ENCODE measurements at places on chromosomes 11 and 22.

GRCh38 chr22:30855266-30855665, 113.3 kb downstream of the MORC2 start:
- no peak for DNase-seq

- DNase-seq, result peak; percentile 70
Measured at GRCh38 chr11:85941380-85941973, 86.3 kb downstream of the CCDC83 start.

DNA sequence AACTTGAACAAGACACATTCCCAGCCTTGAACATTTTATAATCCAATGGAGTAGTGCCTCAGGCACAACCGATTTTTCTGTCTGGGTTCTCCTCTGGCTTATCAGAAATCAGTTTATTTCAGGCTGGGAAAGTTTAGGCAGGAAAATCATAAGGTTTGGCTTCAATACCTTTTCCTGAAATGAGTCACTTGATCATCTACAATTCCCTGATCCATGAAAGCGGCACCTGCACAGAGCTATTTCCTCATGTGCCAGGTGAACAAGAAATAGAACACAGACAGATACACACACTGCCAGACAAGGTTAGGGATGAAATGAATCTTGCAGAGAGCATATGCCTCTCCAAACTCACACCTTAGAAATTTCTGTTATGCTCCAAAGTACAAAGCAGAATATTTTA, 106.7 kb upstream of the OR9G4 start:
- no peak for DNase-seq

DNA sequence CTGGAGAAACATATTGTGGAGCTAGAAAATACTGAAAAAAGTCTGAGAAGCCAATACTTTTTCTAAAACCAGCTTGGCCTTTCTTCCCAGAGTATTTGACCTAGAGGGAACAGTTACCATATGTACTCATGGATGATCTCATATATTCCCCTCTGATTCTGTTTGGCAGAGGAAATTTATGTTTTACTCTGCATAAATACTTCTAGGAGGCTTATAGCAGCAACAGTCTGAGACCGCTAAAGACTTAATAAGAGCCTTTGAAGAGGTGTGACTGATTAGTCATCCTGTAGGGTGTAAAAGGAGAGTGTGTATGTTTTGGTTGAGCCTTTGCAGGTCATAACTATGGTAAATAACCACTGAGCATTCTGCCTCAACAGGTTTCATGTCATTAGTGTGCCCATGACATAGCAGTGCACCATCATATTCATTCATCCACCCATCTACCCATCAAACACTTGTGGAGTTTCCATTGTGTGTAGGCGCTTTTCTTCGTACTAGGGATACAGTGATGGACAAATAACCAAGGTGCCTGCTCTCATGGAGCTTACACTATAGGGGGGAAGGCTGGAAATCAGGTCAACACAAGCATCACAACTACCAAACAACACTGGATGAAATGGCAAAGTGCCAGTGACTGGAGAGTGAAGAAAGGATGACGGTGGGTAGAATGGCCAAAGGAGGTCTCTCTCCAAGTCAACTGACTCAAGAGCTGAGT, 44.5 kb downstream of the TRAF6 start:
- no peak for DNase-seq

GRCh38 chr22:28948424-28948823, 65.1 kb downstream of the ZNRF3 start:
- no peak for DNase-seq

GRCh38 chr11:66686801-66687750, 9.4 kb upstream of the RBM4B start:
- DNase-seq, result no peak

DNA sequence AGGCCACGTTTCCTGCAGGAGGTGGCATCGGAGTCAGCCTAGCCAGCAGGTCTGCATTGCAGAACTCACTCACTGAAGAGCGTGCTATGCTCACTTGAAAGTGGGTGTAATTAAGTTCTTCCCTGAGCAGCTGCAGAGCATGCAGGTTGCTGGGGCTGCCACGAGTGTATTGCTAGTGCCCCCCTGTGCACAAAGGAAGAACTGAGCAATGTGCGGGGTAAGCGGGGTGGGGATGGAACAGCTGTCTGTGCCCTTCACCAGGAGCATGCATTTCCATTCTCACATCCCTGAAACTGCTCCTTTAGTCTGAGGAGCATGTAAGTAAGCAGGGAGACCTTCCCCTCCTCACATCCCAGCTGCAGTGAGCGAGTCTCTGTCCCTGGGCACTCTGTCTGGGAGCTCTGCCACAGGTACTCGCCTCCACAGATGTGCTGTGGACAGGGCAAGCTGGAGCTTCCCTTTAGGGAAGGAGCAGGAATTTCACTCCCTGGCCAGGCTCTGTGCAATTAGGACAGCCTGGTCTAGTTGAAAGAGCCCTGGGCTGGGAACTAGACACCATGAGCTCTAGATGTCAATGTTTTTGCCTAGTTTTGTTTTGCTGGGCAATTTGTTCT, 1031.8 kb downstream of the NTM start:
- DNase-seq, result peak; percentile 3

DNA sequence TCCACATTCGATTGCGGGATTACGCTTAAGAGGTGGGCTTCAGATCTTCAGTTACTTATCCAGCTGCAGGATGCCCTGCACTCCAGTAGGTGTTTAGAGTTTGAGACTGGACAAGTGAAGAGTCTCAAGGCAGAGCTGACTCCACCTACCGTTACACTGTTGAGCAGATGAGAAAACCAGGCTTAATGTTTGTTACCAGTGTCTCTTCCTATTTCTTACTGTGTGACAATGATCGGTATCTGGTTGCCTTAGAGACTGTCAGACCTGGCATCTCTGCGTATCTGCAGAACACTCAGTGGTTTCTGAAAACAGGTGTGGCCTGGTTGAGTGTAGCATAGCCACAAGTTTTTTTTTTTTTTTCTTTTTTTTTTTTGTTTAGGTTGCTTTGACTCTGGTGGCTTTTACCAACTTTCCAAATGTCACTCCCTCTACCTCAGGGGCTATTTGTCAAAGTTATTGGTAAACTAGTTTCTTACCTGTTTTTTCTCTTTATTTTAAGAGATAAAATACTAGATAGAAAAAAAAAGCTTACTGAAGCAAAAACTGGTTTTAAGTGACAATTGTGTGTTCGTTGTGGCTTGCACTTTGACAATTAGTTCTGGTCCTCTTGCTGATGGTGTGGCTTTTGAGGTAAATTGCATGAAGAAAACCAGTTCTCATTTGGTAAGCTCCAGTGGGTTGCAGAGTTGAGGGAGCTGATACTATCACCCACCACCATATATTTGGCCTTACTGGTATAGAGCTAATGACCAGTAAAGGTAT, 284.8 kb downstream of the ETS1 start:
- DNase-seq, result no peak

DNA sequence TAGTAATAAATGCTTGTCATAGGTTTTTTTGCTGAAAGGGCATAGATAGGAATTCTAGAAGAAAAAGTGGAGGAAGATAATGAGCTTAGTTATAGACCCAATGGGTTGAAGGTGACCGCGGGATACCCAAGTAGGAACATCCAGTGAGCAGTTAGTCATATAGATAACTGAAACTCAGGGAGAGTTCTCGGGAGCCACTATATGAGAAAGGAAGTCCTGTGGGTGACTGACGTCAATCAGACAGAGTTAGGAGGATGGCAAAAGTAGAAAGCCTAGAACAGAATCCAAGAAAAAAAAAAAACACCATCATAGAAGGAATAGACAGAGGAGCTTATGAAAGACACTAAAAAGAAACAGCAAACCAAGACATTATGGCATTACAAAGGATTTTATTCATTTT, 1.6 kb upstream of the CNGA4 start:
- no peak for DNase-seq

- no peak for DNase-seq
Measured at GRCh38 chr11:109329716-109330115, 92.3 kb upstream of the C11orf87 start.

DNA sequence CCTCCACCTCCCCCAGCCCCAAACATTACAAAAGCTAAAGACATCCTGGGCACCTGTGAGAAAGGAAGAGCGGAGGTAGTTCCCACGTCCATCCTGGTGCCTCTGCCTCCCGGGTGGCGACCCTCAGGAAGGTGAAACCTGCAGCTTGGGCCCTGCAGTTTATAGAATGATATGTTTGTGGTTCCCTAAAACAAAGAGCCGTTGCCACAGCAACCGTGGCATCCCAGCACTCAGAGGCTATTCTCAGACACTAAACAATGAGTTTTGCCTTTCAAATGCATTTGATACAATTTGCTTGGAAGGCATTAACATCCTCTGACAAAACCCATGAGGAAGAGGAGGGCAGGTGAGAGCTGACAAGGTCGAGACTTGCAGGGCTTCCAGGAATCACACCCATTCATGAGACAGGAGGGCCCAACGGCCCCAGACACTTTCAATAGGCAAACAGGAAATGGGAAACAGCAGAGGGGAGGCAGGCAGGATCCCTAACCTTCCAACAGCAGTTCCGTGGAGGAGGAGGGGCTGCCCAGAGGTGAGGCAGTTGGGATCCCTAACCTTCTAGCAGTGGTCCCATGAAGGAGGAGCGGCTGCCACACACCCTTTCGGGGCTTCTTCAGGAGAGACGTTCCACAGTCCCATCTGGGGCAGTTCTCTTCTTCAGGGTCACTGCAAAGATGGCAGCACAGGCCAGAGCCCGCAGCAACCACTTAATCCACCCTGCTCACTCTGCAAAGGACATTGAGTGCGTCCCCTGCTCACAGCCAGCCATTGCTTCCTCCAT, 379.2 kb downstream of the SHANK2 start:
- no peak for DNase-seq

DNA sequence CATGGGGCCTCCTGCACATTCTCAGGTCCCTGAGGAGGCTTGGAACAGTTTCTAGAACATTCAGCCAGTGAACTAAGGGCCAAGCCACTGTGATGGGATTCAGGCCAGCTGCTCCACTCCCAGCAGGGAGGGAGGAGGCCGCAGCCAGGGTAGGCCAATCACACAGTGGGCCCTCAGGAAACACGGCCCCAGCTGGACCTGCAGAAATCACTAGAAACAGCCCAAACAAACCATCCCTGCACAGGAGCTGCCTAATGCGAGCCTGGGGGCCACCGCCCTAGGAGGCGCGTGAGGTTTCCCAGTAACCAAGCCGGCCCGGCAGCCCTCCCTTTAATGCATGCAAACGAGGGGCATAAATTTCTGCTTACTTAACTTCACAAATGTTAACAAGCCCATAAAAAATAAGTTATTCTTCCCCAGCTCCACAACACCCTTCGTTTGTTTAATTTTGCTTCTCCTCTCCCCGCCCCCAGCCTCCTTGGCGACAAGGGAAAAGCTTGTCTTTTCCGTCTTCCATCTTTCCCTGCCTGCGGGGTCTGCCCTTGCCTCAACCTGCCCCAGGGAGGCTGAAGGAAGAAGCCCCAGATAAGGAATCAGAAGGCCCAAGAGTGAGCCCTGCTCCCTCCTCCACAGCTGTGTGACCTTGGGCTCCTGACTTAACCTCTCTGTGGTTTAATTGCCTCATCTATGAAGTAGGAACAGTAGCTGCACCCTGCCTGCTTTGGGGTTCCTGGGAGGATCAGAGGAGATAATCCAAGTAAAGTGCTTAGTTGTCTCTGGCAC, 25.7 kb downstream of the ELFN2 start:
- no peak for DNase-seq

- DNase-seq, result peak; percentile 91
Measured at GRCh38 chr11:117985953-117986887, at the start of gene IL10RA. Gene IL10RA (plus strand): TSS chr11:117986394. CDS start chr11:117986468, 74 bp downstream.

- peak; percentile 36 for DNase-seq
Measured at GRCh38 chr22:38799265-38800002, 5.5 kb upstream of the DNAL4 start.

DNA sequence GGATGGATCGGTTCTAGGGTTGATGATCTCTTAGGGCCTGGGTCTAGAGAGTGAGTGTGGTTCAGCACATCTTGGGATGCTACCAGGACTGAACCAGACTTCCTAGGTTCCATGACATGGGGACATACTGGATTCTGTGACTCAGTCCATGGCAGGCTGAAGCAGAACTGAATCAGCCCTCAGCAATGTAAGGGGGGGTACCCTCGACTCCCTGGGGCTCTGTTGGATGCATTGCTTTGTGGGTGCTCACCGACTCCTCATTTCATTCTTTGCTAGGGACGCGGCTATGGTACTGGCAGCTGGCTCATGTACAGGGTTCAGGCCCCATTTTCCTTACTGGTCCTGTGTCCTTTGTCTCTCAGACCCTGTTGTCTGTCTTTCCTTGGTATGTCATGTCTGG, 733 bp upstream of the GRAMD1B start:
- no peak for DNase-seq

GRCh38 chr11:61131186-61131585, 28.9 kb downstream of the CD5 start:
- DNase-seq, result no peak

GRCh38 chr11:65559951-65560537, 1.9 kb upstream of the LTBP3 start:
- DNase-seq, result no peak

DNA sequence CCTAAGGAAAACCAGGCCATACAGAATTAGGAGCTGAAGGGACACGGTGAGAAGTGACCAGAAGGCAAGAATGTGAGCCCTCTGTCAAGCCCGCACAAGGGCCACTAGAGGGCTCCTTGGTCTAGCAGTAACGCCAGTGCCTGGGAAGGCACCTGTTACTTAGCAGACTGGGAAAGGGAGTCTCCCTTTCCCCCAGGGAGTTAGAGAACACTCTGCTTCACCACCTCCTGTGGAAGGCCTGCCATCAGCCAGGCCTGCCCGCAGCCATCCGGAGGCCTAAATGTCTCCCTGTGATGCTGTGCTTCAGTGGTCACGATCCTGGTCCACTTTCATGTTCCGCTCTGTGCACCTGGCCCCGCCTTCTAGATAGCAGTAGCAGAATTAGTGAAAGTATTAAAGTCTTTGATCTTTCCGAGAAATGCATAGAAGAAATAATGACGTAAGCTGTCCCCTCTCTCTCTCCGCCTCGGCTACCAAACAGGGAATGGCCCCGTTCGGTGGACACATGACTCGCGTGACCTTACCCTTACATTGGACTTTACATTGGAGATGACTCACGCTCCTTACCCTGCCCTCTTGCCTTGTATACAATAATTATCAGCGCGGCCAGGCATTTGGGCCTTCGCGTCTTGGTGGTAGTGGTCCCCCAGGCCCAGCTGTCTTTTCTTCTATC, 10.7 kb upstream of the GSTP1 start:
- peak; percentile 57 for DNase-seq

Measured in KBM-7 (cell line).